ENCODE measurements at places on chromosomes 5 and 9.

DNA sequence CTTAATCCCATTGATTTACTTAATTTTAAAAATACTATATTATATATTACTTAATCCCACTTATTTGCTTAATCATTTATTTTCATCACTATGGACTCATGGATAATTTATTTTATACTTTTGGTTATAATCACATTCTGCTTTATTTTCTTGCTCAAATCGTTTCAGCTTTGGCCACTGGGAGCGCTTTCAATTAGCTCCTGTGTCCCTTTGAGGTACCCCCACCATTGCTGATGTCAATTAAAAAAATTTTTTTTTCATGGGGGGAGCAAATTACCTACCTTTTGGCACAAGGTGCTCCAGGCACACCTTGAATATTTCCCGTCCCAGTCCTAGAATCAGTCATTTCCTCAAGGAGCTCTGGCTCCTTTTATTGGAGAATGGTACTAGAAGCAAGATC lies 1.4 kb upstream of the TRIO start:
- DNase-seq = no peak

DNA sequence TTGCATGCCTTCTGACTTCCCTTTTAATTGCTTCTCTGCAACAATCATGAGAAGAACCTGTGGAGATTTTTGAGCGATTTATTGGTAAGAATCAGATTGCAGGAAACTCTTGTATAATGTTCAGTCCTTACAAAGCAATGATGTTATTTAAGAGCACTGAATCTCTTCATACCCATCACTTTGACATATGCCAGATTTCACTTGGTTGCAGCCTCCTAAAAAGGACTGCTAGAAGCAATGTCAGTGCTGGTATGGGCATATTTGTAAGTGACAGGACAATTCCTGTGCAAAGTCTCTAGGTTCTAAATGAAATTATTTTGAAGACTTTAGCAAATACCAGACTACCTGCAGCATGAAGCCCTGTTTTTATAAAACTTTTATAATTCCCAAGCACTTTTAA lies 2272.7 kb upstream of the WWC1 start:
- no peak for DNase-seq

DNA sequence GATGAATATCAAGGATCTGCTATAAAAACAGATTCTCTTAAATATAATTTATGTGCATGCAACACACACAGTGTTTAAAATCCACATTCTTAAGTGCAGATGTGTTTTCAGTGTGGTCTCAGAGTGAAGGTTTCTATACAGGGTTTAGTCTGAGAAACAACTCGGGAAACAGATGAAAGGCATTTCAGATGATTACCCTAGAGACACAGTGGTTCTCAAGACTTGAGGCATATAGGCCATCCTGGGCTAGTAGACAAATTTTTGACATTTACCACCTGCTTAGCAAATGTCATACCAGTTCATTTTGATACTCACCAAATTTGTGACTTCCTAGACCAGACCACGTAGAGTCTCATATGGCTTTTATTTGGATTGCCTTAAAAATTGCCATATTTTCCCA lies 216.5 kb downstream of the ARL15 start:
- no peak for DNase-seq

DNA sequence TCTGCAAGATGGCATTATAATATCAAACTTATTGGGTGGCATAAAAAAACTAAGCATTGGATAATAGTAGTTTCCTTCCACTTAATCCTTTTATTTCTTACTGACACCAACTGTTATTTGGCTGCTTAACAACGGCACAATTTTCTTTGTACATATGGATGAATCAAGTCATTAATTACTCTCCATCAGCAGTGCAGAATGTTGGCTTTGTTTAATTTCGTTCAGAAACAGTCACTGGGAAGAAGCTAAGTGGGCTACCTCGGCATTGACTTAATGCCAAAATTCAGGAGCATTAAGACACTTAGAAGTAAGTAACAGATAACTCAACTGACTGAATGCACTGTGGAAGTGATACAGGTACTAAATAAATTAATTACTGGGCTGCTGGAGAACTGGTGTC lies 460.4 kb downstream of the CTNND2 start:
- no peak for DNase-seq

GRCh38 chr5:56434986-56435385 lies 201.9 kb upstream of the ANKRD55 start:
- no peak for DNase-seq

DNA sequence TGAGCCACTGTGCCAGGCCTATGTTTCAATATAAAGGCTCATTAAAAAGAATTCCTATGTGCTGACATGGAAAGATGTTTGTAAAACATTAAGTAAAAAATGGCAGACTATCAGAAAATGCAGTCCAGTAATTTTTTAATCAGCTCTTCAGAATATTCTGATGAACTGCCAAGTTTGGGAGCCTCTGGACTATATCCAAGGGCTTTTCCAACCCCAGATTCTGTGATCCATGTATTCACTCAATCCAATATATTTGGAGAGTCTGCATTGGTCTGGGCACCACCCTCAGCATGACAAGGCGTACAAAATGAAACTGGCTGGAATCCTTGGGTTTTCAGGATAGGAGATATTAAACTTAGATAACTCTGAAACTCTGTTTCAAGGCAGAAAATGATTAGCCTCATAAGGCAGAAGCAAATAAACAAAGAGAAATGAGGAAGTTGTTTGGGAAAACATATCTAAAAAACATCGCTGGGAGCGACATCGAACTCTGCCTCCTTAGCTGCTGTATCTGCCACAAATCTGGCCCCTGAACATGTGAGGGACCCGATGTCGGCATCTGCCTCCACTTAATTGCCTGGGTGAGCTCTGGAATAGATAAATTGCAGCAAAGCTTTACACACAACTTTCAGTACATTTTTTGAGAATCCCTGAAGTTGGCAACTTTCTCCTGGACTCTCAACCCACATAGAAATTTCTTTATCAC lies 14.4 kb downstream of the PDE6A start:
- no peak for DNase-seq

GRCh38 chr5:148205044-148205806 lies 2.4 kb downstream of the SPINK6 start:
- no peak for DNase-seq

DNA sequence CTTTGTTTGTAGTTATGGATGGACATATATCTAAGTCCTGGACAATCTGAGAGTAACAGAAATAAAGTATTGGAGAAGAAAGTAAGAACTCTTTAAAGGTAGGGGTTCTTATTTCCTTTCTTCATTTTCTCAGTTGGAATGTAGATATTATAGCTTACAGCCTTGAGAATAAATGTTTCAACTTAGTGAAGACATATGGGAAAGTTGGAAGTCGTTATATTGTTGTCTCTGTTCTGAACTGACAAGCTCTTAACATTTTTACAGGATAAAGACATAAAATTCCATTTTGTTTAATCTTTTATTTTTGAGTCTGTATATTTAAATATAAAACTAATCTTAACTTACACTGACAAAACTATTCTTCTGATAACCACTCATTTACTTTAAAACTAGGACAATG lies 2187.5 kb upstream of the ACO1 start:
- DNase-seq = no peak

DNA sequence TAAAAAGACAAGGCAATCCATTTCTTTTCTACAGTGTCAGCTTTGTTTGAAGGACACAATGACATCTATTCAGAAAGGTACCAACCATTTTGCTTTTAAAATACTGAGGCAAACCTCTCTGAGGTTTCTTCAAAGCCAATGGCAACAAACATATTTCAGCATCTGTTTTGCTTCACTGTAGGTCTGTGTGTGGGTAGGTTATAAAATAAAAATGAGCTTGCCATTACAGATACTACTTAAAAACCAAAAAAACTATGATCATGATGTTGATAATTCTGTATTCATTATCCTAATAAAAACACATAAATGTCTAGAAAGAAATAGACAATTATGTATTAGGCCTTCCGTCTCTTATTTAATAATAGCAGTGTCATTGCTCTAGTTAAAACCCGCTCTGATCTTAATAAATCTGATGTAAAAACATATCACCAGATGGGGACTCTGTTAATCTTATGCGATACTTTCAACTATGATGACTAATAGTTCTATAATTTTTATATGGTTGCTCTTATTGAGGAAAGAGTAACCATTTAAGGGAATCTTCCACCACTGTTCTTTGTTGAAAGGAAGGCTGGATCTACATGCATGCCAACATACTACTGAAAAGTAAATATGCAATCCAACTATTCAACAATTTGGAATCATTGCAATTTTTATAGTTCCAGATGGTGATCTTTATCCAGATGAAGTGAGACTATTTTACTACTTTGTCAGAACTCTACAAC lies 647.2 kb downstream of the PDE4D start:
- no peak for DNase-seq

GRCh38 chr9:90010793-90011192 lies 406.0 kb downstream of the GADD45G start:
- DNase-seq = no peak

- no peak for DNase-seq
Observed at GRCh38 chr5:87182649-87183048, 85.0 kb upstream of the RASA1 start.

- no peak for DNase-seq
Observed at GRCh38 chr9:120944434-120944843, 17.8 kb upstream of the TRAF1 start.

DNA sequence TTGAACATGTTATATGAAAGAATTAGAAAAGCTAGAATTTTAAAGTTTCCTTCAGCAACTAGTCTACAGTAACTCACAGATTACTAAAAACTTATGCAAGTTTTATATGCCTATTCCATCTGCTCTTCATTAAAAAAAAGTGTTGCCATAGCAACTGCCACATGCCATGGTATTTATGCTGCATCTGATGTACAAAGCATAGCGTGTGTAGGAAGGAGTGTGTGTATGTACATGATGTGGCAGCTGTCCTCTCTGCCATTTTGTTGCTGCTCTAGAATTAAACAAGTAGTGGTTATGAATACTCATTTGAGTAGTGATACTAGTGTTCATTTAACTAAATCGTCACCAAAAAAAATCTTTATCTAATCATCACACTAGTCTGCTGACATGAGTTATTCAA lies 593.5 kb downstream of the CETN3 start:
- DNase-seq = no peak

DNA sequence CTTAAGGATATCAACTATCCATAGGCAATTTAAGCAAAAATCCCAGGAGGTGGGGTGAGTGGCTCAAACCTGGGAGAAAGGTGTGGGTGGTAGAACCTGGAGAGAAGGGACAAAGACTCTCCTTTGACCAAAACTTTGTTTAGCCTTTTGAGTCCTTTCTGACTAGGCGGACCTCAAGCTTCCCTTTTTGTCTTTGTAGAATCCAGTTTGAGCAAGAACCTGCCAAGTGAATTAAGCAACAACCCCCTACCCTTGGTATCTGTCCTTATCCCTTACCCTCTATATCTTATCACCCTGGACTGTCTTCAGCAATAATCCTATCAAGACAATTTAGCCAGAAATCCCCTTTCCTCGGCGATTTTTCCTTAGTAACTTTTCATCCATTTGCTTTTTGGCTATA lies 53.5 kb upstream of the SLC28A3 start:
- no peak for DNase-seq

DNA sequence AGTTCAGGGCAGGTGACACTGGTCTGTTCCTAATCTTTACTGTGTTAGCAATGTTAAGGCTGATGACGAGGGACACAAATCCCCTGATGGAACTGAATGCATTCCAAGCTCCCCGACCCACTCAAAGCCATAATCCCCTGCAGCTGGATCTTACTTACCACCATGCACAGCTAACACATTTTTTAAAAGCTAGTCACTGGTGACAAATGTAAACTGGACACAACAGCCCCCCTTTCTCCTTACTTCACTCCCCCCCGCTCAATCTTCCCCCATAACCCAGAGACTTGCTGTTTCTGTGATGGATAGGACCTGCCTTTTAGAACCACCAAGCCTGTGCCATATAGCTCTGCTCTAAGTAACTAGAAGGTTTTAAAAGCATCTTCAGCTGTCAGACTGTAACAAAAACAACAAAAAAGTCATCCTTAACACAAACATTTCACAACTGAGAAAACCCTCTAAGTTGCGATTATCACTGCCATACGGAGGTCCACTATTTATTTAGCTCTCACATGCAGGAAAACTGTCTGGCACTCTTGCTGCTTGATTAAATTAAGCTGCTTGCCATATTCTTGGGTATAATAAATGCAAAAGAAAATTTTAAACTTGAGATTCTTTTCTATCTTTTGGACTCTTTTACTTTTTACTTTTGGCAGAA lies 44.4 kb downstream of the BNC2 start:
- DNase-seq = no peak

- no peak for DNase-seq
Observed at GRCh38 chr9:115039516-115040120, 78.3 kb downstream of the TNC start.

- DNase-seq = no peak
Observed at GRCh38 chr5:19256036-19256435, 732.0 kb downstream of the CDH18 start.

- no peak for DNase-seq
Observed at GRCh38 chr5:149485655-149486615, 65.3 kb downstream of the CSNK1A1 start.

DNA sequence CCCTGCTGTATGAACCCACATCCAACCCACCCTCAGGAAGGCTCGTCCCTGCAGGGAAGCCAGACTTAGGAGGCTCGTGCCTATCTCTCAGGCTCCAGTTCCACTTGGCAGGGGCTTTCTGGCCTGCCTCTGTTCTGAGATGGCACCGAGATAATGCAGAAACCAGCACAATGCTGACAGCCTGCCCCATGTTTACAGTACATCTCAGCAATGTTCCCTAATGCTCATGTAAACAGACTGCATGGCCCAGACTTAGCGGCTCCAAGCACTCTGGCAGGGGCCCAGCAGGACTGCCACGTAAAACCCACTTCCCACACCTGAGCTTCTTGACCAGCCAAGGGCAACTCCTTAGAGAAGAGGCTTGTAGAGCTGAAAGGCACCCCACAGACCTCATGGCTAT lies 499.5 kb upstream of the BRINP1 start:
- DNase-seq = no peak

DNA sequence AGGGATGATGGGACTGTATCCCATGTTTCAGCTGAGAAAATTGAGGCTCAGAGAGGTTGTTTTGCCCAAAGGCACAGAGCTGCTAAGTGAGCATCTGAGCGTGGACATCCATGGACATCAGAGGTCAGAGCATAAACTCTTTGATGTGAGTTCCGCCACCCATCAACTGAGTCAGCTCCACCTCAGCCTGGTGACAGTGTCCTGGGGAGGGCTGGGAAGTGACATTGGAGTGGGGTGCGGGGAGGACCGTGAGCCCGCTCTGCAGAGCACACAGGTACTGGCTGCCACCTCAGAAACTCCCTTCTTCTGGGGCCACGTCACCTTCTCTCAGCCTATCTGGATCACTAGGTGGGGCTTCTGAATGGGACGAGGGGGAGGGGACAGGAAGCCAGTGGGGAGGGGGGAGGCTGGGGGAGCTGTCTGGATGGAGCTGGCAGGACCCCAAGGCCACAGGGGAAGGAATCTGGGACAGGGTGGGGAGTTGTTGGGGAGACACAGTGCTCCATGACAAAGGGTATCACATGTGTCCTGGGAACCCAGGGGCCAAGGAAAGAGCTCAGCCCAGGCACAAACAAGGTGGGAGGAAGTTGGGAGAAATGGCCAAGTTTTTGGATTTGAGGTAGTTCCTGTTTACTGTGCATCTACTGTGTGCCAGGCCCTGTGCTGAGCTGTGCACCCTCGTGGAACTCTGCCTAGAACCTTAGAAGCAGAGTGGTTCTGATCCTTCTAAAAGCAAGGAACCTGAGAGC lies 2.5 kb downstream of the LAMC3 start:
- no peak for DNase-seq

Measured in stimulated activated CD4-positive, alpha-beta T cell treated with anti-CD3 and anti-CD28 coated beads, Interleukin-1b, Interleukin-23, amount 100 ng/mL, for 1 hour (primary cell).